ENCODE measurements at places on chromosomes 13 and 19.

DNA sequence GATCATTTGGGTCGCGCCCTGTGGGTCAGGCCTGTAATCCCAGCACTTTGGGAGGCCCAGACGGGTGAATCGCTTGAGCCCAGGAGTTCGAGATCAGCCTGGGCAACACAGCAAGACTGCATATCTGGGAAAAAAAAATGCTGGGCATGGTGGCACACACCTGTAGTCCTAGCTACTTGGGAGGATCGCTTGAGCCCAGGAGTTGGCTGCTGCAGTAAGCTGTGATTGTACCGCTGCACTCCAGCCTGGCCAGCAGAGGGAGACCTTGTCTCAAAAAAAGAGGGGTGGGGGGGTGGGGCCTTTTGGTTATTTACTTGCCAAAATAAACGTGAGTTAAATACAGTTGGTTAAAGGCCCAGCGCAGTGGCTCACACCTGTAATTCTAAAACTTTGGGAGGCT, 9.8 kb upstream of the ZNF544 start:
- peak; percentile 70 for DNase-seq

GRCh38 chr13:102599426-102600012, 2.7 kb downstream of the TPP2 start:
- DNase-seq = peak; percentile 17

GRCh38 chr13:67620665-67621064, 390.5 kb upstream of the PCDH9 start:
- no peak for DNase-seq

DNA sequence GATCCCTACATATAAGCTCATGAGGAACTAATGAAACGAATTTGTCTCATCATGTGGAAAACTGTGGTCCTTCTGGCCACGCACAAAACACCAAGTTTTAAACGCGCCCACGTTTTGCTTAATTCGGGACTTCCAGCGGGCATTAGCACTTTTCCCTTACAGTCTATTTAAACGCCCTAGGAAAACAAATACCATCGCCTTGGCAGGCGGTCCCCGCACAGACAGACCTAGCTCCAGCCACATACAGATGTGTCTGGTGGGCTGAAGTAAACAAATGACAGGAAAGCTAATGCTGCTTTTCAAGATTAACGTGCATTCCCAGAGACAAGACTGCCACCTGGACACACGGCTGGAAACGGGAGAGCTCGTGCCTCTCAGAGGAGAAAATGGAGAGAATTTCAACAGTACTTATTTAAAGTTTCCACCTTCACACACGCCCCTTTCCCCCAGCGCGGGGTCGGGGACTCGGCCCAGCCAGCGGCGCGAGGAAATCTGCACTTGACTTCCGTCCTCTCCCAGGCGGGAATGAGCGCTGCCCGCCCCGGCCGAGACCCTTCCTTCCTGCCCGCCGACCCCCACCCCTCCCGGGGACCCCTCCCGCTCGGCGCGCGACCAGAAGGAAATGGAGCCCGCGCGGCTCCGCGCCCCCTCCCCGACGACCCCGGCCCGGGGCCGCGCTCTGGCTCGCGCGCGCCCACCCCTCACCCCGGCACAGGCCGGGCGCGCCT, 931 bp downstream of the USP12 start:
- DNase-seq = peak; percentile 61

- no peak for DNase-seq
Observed at GRCh38 chr13:51134763-51135365, 23.8 kb upstream of the C13orf42 start.

DNA sequence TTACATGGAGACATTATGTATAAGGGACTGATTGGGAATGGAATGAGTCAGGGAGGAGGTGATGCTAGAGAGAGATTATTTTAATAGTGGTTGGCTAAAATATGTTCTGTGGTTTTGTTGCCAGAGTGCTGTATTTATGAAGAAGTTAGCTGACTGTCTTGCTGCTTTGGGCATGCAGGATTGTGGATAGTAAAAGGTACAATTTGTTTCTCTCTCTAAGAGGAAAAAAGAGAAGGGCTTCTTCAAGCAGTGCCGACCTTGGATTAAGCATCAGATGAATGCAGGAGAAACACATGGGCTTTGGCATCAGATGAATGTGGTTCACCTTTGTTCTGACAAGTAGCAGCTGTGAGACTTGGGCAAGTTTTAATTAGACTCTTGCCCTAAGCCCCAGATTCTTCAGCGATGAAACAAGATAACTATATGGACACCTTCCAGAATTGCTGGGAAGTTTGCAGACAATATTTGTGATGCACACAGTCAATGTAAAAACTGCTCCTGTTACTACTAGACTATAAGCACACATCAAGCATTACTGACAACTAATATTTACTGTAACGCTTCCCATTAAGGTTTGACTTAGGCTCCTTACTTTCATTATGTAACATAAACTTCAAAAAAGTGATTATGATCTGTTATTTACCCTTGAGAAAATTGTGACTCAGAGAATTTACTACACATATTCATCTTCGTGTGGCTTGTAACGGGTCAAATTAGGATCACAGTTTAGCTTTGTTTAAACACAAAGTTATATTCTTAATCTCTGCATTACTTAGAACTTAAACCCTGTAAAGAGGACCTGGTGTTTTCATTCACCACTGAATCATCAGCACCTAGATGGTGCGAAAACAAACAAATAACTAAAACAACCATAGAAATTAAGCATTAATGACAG, 824.0 kb downstream of the PCDH9 start:
- DNase-seq = no peak

DNA sequence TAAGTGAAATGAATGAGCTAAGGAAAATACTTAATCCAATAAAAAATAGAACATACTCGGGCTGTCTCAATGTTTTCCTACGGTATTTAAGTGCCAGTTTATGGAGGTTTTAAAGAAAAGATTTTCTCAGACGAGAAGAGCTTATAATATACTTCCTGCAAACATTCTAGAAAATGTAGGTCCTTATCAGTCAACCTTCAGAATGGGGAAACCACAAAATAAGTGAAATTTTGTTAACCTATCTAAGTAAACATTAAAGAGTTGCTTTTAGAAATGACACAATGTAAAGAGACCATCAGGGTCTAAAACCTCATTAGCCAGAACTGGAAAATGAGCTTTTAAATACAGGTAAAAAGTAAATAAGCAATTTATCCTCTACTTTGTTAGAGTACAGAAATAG, 12.1 kb downstream of the MIR17HG start:
- no peak for DNase-seq

- no peak for DNase-seq
Observed at GRCh38 chr13:22120646-22121045, 449.8 kb downstream of the FGF9 start.

DNA sequence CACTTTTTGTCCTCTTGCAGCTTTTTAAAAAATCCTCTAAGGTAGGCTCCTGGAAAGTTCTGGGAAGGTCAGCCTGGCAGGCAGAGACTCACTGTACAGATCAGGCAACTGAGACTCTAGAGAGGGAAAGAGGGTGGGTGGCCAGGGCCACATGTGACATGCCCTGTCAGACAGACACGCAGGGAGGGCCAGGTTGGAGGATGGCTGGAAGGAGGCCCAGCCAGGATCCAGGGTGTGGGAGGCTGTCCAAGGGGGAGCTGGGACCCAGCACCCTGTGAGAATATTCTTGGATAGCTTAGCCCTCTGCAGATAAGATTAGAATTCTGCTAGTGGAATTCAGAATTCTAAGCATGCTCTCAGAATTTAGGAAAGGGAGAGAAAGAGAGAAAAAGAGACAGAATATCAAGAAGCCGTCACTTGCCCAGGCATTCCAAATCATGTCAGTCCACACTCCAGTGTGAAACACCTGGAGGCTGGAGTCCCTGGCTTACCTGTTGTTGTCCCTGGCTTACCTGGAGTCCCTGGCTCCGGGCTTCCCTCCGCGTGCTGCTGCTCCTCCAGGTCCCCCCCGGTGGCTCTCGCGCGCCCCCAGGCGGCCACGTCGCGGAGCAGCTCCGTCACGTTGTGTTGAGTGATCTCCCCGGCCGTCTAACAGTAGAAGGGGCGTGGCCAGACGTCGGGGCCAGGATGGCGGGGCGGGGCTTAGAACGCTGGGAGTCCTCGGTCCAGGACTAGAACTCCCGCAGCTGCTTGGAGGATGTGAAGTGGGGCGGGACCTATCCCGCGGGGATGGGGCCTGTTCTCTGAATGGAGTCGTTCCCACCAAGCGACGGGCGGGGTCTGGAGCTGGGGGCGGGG, 2.8 kb upstream of the TNNI3 start:
- DNase-seq = peak; percentile 96

- DNase-seq = no peak
Observed at GRCh38 chr13:47437406-47437805, 540.6 kb upstream of the HTR2A start.

DNA sequence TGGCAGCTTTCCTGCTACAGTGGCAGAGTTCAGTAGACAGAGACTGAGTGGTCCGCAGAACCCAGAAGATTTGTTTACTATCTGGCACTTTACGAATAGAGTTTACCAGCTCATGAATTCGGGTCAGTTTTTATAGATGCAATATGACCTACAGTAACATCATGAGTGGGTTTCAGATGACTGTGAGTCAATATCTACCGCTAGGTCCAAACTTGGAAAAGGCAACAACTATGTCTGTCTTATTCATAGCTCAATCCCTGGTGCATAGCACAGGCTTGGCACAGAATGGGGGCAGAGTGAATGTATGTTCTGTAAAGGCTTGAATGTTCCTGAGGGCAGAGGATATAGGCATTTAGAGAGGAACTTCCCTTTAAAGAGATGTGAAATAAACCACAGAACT, 65.2 kb downstream of the RAP2A start:
- DNase-seq = no peak

- peak; percentile 38 for DNase-seq
Observed at GRCh38 chr13:98460516-98460915, 116.4 kb downstream of the STK24 start.

GRCh38 chr13:28273919-28274318, 135.6 kb downstream of the PAN3 start:
- DNase-seq = no peak

DNA sequence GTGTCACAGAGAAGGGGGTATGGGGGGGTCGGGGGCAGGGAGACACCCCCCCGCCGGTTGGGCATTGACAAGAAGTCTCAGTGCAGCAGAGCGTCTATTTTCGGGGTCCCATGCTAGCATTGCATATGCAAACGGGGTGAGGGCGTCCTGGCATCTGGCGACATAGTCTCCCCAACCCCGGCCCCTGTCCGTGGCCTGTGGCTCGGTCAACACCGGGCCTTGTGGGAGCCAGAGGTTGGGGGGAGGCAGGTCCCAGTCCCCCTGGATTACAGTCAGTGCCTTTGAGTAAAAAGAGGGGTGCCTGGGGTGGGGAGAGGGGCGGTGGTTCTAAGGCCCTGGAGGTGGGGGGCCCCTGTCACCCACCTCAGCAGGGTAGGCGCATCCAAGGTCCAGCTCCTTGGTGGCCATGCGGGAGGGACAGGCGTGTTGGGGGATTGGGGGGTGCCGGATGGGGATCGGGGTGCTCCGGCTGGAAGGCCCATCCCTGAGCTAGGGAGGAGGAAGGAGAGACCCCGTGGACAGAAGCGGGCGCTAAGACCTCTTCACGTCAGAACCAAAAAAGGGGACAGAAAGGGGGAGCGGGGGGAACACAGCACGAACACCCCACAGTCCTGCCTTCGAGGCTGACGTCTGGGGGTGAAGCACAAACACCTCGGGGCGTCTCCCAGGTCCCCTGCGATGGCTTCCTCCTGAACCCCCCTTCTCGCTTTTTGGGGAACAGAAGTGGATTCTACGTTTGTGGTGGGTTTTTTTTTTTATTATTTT, 20.9 kb downstream of the ZBTB7A start:
- DNase-seq = no peak

GRCh38 chr13:49395451-49395865, 48.4 kb downstream of the CAB39L start:
- DNase-seq = no peak

DNA sequence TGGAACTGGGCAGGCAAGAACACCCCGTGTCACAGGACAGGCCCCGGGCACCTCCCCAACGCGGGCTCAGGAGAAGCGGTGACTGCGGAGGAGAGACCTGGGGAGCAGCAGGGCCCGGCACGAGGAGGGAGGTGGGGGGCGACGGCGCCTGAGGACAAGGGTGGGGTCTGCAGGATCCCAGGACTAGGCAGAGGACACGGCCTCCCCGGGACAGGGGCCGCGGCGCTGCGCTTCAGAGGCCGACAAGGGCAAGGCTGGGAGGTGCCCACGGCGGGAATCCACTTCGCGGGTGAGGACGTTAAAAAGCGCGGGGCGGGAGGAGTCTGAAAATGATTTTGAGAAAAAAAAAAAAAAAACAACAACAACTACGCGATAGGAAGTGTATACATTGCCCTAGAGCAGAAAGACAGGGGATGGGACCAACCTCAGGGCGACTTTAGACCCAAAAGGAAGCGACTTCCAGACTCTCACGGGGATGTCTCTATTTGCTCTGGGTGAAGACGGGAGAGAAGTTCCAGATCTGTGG, 44.9 kb downstream of the ZNF611 start:
- peak; percentile 54 for DNase-seq

DNA sequence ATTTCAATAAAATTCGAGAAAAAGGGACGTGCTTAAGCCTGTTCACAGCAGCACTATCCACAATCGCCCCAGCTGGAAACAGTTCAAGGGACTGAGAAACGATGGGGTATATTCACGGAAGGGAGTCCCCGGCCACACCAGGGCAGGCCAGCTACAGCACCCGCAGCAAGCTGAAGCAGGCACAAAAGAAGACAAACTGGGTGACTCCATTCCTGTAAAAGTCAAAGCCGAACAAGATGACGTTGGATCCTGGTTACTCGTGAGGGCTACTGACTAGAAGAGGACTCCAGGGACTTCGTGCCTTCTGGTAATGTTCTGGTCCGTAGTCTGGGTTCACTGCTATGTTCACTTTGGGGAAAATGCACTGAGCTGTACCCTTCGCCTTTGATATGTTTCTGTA, 57.6 kb downstream of the COL4A1 start:
- no peak for DNase-seq

GRCh38 chr13:33296793-33297425, 11.4 kb upstream of the STARD13 start:
- no peak for DNase-seq

- DNase-seq = no peak
Observed at GRCh38 chr19:10091370-10091687, 5.2 kb downstream of the SHFL start.

DNA sequence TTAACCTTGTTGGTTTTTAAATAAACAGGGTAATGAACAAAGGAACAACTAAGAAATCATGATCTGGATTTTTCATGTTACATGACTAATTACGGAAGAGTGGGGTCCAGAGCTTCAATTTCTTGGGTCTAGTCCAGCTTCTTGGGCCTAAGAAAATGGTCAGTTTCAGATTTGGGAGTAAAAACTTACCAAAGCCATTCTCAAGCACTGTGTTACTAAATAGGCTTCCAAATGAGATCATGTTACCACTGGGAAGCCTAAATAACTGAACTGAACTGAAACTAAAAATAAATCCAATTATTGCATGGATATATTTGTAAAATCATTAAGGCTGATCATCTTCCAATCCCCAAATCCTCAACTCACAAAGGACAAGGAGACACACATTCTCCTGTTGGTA, 13.9 kb downstream of the TBC1D4 start:
- DNase-seq = no peak
